ENCODE measurements at places on chromosomes 7 and 10.

- DNase-seq, result no peak
These were observed 19.9 kb downstream of the UNCX start for GRCh38 chr7:1252540-1253090.

DNA sequence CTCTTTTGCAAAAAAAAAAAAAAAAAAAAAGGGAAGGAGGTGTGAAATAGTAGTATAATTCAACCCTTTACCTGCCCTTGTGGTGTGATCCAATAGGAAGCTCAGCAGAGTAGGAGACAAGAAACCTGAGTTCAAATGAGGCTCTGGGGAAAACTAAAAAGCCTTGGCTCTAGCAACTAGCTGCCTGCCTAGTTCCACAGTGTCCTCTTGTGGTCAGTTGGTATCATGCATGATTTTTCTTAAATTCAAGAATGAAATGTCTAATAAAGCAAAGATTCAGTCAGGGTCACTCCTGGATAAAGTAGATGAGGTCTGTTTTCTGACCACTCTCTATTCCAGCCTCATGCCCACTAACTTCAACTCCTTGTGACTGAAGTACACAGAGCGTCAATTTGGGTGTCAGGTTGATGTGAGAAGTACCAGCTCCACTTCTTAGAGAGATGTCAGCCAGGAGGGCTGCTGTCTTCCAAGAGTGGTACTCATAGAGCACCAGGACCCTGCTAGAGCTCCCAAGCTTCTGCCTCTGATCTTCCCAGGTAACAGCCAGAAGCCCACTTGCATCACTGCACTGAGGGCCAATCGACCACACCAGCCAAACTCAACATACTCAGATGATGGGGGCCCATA is 10.5 kb downstream of the LSM5 start:
- no peak for DNase-seq

GRCh38 chr10:120428754-120429153 is 28.3 kb upstream of the PLPP4 start:
- DNase-seq, result no peak

DNA sequence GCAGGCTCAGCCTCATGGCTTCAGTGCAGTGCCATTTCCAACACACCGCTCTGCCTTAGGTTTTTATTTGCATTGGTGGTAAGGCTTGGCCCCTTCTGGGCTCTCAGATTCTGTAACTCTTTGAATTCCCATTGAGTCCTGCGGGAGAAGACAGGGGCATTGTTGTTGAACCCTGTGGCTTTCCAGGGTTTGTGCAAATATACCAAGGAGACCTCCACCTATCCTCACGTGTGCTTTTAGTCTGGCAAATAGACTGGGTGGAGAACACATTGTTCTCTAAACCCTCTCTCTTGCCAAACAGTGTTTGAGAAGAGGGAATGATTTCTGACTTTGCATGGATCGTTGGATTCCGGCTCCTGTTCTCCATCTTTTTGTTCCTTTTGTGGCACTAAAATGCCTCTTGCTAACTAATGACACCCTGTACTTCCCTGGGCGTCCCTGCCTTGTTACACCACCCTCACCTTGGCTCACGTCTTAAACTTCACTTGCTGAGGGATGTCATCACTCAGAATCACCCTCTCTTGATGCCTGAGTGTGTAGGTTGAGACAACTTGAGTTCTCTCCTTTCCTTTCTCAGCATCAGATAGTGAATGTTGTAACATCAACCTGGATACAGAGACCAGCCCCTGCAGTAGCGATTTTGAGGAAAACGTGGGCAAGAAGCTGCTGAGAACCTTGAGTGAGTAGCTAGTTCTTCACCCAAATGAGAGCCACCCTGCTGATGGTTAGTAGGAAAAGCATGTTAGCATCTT is 40.5 kb downstream of the GOT1 start:
- DNase-seq, result no peak

GRCh38 chr10:101724446-101724845 is 29.5 kb upstream of the FBXW4 start:
- no peak for DNase-seq

- DNase-seq, result no peak
These were observed 6.2 kb upstream of the FOXK1 start for GRCh38 chr7:4675771-4676367.

DNA sequence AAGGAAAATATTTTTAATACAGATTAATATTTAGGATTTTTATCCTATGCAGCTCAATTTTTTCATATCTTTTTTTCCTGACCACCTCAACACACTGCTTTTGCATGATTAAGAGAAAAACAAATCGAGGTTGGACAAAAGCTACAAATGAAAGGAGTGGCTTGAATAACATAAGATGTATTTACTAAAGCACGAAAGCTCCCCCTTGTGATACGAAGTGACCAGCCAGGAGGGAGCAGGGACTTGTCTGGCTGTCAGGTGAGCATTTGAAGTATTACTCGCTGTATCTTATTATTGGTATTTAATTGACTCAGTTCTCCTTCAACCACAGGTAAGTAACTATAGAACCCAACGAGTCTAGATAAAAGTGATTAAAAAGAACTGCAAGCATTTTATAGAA is 265.2 kb upstream of the PHF14 start:
- no peak for DNase-seq

- DNase-seq, result no peak
These were observed 281.5 kb upstream of the LYZL1 start for GRCh38 chr10:29007370-29007747.

DNA sequence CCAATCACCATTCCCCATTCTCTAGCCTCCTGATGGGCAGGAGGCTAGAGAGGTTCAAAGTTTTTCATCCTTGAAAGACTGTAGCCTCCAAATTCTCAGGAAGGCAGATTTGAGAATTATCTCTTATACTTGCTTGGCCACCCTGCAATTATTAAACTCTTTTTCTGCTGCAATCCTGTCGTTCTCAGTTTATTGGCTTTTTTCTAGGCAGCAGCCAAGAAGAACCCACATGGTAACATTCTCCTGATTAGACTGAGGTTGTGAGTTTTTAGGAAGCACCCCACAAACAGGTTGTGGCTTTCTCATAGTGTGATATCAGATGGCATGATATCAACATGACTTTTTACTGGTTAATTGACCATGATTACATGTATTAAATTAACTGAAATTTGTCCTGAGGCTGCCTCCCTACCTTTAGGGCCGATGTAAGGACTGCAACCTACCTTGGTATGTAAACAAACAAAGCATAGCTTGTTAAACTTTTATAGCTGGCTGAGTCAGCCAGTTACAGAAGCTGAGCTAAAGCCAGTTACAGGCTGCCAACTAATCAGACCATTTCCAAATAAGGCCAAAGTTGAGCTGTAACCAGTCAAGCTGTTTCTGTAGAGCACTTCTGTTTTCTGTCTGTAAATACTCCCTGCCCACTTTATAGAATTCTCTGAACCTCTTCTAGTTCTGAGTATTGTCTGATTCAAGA is 3.2 kb upstream of the ZNF248 start:
- no peak for DNase-seq

DNA sequence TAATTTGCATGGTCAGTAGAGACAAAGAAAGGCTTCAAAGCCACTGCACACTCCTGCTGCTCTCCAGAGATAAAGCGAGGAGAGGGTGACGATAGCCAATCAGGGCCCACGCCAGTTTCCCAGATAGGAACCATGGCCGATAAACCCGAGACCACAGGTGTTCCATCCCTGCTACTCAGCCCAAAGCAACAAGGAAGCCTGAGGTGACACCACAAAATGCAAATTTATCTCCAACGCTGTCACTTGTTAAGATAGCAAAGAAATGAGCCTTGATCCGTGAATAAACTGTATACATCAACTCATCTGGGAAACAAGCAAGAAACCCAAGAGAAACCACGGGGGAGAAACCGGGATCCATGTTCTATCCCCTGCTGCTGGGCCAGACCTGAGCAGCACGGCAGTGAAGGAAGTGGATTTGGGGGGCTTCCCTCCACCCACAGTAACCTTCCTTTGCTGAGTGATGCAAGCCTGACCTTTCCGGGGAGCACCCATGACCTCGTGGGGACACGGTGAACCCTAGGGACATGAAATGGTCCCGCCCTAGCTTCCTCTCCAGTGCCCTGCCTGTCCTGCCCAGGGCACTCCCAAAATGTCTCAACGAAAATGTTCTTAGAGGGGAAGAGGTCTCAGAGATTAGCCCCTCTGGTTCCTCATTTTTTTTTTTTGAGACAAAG is 164.6 kb downstream of the PTPRN2 start:
- no peak for DNase-seq

DNA sequence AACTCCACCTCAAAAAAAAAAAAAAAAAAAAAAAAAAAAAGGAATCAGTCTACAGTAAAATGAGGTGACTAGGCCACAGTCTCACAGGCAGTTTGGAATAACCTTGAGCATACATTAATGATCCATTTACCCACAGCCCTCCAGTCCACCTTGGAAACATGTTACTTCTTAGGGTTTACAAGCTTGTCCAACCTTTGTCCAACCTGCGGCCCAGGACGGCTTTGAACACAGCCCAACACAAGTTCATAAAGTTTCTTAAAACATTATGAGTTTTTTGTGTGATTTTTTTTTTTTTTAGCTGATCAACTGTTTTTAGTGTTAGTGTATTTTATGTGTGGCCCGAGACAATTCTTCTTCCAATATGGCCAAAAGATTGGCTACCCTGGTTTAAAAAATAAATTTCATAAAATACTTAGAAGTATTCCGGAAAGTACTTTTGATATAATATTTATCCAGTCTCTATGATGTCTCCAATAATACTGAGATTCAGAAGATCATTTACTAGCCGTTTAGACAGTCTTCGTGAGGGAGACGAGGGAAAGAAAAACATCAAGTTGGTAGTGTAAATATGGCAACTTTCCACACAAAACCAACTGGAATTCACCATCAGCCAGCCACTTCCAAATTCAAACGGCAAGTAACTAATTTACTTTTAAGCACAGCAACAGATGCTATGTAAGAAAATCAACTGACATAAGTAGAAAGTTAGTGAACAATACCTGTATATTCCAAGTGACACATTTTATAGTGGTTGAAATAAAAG is 9.9 kb downstream of the BAZ1B start:
- DNase-seq, result no peak

- DNase-seq, result peak; percentile 21
These were observed 527 bp upstream of the HERPUD2 start for GRCh38 chr7:35695473-35695850.
